Thyroid gland (tissue), 4 donors: ENCODE measurements at places on chromosomes 7 and 10. TPM values are rescaled to one million over a fixed set of nuclear protein-coding genes. Genes with fewer than 3 reads are reported as not detected.

Gene DPP6
- total RNA-seq = 55.6 TPM

Gene SUN3
- total RNA-seq = not detected

DNA sequence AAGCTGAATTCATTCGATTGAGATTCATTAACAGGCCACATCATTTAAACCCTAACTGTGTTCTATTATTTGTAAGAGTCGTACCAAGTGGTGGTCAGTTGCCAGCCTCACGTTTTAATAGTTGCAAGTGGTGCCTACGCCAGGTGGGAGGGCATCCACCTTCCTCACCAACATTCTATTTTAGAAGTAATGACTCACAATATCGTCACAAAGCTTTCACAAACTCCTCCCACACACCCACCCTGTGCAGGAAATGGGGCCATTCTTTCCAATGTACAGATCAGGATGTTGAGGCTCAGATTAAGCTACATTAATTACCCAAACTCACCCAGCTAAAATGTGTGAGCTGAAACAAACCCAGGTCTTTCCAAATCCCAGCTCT lies 77.3 kb upstream of the SAMD8 start:
- DNase-seq = no peak

GRCh38 chr7:55723621-55723941 lies 139.0 kb downstream of the SEPTIN14 start:
- DNase-seq = no peak

DNA sequence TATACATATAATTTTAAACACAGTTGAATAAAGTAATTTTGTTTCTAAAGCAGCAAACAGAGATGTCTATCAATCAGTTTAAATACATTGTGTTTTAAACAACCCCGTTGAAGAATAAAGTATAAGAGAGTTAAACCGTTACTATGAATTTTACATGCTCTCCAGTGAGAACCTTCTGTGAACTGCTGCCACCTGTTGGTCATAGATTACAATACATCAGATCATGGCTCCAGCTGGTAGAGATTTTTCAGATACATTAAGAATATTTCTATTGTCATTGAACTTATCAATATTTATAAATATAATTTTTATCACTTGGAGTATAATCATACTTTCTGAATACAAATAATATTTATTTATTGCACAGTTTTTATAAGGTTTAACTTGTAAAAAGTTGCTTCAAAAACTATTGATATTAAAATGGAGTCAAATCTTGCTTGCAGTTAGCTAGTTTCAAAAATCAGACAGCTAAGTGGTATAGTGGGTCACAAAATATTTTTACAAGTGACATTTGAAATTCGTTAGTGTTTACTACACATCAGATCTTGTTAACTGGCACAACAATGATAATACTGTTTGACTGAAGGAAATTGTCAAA lies 561.2 kb upstream of the PHF14 start:
- DNase-seq = peak; percentile 4

DNA sequence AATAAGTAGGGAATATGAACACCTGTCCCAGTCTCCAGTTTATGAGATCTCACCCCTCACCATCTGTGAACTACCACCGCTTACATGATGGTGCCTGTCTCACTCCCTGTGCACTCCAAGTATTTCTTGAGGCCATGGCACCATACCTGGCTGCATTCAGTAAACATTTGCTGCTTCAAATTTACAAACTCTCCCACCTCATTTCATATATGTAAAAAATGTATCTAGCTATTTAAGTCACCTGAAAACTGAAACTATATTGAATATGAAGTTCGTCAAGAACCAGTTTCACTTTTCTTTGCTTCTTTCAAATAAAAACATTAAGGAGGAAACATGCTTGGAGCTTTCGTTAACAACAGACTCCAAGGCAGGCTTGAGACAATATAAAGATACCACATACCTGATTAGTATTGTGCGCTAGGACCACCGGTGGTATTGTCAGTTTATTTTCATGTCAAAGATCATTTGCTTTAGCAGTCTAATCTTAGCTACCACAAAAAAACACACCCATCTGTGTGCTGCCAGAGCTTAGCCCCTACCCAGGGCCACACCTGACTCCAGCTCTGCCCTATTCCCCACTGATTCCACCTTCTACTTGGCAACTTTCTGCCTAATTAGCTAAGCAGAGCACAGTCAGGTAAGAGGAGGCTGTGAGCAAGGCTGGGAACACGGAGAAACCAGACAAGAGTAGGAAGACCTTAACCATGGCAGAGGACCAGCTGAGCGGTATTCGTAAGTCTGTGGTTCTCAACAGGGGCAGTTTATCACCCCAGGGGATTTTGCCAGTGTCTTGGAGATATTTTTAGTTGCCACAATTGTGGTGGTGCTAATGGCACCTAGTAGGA lies 92.0 kb downstream of the ZFAND4 start:
- DNase-seq = no peak

DNA sequence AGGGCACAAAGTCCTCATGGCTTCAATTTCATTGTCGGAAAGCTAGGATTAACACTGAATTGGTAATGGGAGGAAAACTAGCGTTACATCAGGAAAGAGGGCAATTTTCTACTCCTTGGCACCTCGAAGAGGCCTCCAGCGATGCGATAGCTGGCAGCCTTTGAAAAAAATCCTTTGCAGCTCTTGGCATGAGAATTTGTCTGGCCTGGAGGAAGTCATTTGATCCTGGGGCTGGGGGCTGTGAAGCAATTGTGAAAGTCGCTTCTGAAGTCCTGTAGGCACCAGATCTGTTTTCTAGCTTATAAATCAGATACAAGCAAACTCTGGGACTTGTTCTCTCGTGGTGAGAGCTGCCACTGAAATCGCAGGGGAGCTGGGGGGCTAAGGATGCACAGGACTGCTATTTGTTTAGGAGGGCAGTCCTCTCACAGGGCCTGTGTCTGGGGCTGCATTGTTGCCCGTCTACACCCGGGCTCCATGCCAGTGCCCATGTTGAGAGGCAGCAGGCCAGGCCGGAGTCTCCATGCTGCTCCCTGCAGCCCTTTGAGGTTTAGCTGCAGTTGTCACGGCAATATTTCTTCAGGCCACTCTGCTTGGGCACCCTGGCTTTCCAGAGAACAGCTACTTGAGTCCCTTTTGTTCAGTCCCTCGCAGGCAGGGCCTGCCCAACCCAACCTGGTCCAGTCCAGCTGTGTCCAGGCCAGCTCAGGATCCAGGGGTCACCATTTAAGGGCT lies 206.8 kb upstream of the LYZL1 start:
- DNase-seq = peak; percentile 63

- DNase-seq = no peak
Measured at GRCh38 chr10:12822126-12822892, 179.2 kb downstream of the CCDC3 start.

Gene FFAR4
- not detected for total RNA-seq

Gene PRLHR
- total RNA-seq = not detected
